ENCODE measurements at places on chromosomes 4 and X.

DNA sequence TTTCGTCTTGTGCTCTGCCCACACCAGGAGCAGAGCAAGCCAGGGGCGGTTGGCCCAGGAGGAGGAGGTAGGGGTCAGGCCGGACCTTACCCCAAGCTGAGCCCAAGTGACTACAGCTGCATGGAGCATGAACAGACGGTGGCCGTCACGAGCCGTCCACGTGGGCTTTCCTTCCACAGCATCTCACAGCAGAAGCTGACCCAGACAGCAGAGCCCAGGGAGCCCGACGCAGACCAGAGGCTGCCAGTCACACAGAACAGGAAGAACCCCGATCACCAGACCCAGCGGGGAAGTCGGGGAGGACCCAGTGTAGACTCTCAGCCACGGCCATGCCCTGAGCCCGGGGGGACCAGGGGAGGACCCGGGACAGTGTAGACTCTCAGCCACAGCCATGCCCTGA is 58.0 kb downstream of the FAM53A start:
- no peak for DNase-seq

GRCh38 chr4:7765666-7766065 is 174.0 kb downstream of the AFAP1 start:
- DNase-seq: no peak

DNA sequence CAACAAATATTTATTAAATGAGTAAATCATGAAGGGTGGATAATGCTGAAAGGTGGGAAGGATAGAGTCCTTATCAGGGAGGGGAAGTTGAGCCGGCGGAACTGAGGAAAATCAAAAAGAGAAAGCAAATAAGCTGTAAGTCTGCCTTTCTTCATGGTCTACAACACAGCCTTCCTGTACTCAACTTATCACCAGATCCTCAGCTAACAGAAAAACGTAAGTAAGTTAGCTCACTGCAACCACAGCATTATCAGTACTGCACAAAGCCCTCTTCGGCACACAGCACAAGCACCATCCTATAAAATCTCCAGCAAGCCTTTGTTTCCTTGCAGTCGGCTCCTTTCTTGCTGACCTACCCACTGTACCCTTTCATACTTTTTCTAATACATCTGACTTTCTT is 70.3 kb downstream of the CRMP1 start:
- no peak for DNase-seq

GRCh38 chr4:8730159-8730558 is 137.6 kb downstream of the CPZ start:
- DNase-seq: no peak

DNA sequence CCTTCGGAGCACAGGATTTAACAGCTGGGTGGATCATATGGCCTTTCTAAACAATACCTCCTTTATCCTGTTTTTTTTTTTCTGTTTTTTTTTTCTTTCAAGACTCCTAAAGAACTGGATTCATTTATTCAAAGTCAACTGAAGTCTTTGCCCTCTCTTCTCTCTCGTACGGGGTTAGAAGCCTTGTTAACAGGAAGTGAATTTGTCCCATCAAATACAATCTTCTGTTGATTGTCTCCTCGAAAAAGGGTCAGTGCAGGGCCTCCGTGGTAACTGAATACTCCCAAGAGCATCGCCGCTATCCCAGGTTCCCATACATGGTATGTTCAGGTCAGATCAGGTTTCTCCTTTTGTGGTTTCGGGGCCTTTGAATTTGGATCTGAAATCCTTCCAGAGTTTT is 1.8 kb upstream of the TMEM128 start:
- DNase-seq: no peak

GRCh38 chrX:154918060-154918483 is 31.9 kb downstream of the F8A1 start:
- DNase-seq: peak; percentile 6

Measured in T-helper 17 cell (primary cell).